ENCODE measurements at places on chromosomes 3 and 15. TPM values are rescaled to one million over a fixed set of nuclear protein-coding genes. Genes with fewer than 3 reads are reported as not detected.

DNA sequence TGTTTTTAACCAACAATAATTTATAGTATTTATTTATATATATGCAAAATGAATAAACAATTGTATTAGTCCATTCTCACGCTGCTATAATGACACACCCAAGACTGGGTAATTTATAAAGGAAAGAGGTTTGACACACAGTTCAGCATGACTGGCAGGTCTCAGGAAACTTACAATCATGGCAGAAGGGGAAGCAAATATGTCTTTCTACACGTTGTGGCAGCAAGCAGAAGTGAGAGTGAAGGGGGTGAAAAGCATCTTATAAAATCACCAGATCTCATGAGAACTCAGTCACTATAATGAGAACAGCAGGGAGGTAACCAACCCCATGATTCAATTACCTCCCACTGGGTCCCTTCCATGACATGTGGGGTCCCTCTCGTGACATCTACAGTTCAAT lies 162.8 kb upstream of the SLITRK3 start:
- no peak for DNase-seq

C3orf20 gene
- total RNA-seq = not detected

FANCD2OS gene
- not detected for total RNA-seq

ZPLD1 gene
- not detected for total RNA-seq

DNA sequence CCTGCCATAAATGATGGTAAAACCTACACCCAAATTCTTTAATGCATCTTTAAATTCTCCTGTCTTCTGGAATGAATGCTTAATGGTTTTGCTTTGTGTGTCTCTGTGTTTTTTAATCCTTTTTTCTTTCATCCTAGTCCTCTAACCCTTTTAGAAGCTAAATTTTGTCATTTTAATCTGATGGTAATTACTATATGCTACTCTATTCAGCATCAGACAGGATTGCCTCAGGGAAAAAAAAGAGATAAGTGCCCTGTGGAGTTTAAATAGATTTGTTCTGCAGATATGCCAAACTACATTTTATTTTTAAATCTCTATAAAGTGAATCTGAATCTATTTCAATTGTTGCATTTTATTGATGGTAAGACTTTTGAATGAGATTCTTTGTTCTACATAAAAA lies 966.8 kb downstream of the NSUN3 start:
- no peak for DNase-seq

Measured in A172 (cell line).